Activated T-helper 2 cell treated with anti-CD3 and anti-CD28 coated beads, Interferon-gamma antibody, Interleukin-2, Interleukin-4, amounts not matched to agents 10 μg/mL and 5 μg/mL and 100 μg/mL, durations not matched to agents 14 hours and 24 hours and 36 hours (primary cell): ENCODE measurements at places on chromosomes 2 and 18. TPM values are rescaled to one million over a fixed set of nuclear protein-coding genes. Genes with fewer than 3 reads are reported as not detected.

Gene LANCL1
- 35.0 and 35.1 TPM in 2 replicates for total RNA-seq

- no peak overlapping the region for H3K27ac ChIP-seq
- DNase-seq, result no peak
- H3K4me1 ChIP-seq, result peaks cover 4% of the 10 kb centered on the region
- no peak overlapping the region for H3K4me3 ChIP-seq
Measured at GRCh38 chr2:42314892-42315468, 46.0 kb downstream of the COX7A2L start.

DNA sequence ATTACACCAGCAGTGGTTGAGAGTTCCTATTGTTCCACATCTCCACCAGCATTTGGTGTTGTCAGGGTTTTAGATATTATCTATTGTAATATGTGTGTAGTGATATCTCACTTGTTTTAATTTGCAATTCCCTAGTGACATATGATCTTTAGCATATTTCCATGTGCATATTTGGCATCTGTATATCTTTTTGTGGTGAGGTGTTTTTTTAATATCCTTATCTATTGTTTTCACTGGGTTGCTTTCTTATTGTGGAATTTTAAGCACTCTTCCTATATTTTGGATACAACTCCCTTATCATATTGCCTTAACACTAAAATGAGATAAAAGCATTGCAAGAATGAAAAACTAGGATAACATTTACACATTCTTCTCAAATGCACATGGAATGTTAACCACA lies 453.9 kb upstream of the FSIP2 start:
- no peaks in the 10 kb centered on the region for H3K4me1 ChIP-seq
- DNase-seq, result no peak
- H3K27ac ChIP-seq, result no peak overlapping the region
- H3K36me3 ChIP-seq, result no peaks in the 10 kb centered on the region
- H3K4me3 ChIP-seq, result no peak overlapping the region
- no peaks in the 10 kb centered on the region for H3K27me3 ChIP-seq

DNA sequence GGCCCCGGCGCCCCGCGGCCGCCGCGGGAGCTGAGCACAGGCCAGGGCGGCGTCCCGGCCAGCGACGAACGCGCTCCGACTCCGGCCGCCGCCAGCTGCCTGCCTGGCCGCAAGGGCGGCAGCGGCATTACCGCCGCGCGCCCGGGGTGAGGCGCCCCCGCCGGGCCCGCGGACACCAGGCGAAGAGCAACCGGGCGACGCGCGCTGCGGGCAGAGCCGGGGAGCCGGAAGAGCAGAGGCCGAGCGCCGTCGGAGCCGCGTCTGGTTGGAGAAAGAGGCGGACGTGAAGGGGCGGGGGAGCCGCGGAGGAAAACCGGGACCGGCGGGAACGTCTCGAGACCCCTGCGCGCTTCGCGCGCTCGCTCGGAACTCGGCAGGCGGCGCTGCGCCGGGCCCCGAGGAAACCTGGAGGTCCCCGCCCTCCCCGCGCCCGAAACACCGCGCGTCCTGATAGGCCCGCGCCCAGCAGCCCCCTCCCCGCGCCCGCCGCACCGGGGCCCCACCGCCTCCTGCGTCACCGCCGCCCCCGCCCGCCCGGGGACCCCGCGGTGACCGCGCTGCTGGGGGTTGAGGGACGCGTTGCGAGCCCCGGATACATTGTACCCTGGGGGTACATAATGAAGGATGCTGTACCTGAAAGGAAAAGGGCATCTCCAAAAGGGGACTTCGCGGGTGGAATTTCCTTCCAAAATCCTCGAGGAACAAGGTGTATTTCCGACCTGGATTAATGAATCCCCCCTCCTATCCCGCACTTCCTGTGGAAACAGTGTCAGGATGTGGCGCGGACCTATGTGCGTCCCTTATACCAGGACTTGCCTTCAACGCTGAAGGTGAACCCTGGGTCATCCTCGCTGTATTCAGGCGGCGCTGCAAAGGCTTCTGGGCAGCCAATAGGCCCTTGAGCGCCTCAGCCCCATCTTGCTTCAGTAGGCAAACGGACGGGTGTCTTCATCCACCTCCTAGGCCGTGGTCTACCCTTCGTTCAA lies 1.0 kb upstream of the B4GALT6 start:
- peaks cover 47% of the 10 kb centered on the region for H3K27me3 ChIP-seq
- peak; percentile 52 for DNase-seq
- H3K4me3 ChIP-seq, result peak overlapping the region; percentile 82
- peak overlapping the region; percentile 66 for H3K27ac ChIP-seq
- no peaks in the 10 kb centered on the region for H3K36me3 ChIP-seq
